ENCODE measurements at places on chromosomes 7 and 10.
A peak's percentile ranks its signal among the peaks of the same experiment; 100 is the strongest.

DNA sequence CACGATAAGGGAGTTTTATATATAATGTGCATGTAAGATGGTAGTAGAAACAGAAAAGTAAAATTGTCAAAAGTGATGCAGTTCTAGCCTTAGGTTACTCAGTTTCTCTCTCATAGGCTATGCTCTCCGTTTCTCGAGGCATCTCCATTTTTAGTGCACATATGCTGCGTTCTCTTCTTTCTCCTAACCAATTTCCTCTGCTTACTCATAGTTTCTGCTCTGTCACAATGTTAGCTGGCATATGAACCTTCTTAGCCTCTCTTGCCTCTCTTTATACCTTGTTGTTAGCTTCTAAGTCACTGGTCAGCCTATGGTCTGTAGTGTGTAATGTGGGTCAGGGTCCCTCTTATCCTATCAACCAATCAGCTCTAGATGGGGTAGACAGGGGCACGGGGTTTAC is 280.6 kb upstream of the ETV1 start:
- DNase-seq = no peak

DNA sequence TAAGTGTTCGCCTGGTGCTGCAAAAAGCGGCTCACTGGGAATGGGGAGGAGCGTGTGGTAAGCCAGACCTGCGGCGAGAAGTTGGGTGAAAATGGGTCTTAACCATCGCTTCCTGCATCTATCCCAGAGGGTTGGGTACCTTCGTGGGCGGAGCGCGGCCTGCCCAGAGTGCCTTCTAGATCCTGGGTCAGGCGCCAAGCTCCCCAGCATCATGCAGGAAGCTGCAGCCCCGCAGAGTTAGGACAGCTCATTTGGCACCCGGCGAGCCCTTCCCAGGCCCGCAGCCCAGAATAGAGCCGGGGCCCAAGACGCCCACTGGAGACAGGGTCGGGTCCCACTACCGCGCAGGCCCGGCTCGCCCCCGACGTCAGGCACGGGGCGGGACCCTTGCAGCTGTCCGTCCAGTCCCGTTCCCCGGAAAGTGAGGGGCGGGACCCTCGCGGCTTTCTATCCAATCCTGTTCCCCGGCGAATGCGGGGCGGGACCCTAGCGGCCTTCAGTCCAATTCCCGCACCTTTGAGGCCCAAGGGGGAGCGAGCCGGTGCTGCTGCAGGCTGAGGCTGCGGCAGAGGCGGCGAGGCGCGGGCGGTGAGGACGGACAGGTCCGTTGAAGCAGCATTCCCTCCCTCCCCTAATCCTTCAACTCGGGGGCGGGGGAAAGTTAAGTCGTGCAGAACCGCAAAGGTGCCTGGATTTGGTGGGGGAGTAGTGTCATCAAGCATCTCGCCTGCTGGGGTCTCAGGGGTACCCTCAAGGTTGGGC is at the start of gene CROT:
CROT (plus strand) TSS at position 499 of the 762 bp plus-strand sequence. CDS start 3,405 bp downstream, outside the sequence.
- DNase-seq = peak; percentile 78

- DNase-seq = no peak
These were observed 52.3 kb upstream of the PIP4K2A start for GRCh38 chr10:22766693-22767092.

DNA sequence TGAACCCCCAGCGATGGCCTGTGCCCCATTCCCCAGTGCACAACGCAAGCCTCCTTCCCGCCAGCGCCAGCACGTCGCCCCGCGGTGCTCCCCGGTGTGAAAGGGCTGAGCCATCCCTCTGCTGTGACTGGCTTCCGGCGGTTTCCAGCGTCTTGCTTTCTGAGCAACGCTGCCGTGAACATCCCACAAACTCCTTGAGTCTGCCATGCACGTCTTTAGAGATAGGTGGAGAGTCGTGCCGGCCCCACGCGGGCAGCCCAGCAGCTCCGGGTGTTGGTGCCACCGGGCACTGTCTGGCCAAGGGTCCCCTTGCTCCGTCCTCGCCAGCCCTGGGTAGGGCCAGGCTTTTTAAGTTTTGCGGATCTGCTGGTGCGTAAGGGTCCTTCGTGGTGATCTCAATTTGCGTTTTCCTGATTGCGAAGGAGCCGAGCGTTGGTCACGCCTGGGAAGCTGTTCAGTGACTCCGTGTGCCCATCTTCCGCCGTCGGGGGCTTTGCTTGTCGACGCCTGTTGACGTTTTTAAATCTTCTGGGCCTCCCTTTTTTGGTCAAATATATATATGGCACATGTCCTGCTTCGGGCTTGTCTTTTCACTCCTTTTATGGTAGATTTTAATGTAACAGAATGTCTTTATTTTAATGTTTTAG is 70.6 kb downstream of the FOXL3 start:
- DNase-seq = no peak
